ENCODE measurements at places on chromosomes 13 and 19.

GRCh38 chr19:3125900-3126524 lies 9.8 kb upstream of the GNA15 start:
- DNase-seq, result peak; percentile 62

DNA sequence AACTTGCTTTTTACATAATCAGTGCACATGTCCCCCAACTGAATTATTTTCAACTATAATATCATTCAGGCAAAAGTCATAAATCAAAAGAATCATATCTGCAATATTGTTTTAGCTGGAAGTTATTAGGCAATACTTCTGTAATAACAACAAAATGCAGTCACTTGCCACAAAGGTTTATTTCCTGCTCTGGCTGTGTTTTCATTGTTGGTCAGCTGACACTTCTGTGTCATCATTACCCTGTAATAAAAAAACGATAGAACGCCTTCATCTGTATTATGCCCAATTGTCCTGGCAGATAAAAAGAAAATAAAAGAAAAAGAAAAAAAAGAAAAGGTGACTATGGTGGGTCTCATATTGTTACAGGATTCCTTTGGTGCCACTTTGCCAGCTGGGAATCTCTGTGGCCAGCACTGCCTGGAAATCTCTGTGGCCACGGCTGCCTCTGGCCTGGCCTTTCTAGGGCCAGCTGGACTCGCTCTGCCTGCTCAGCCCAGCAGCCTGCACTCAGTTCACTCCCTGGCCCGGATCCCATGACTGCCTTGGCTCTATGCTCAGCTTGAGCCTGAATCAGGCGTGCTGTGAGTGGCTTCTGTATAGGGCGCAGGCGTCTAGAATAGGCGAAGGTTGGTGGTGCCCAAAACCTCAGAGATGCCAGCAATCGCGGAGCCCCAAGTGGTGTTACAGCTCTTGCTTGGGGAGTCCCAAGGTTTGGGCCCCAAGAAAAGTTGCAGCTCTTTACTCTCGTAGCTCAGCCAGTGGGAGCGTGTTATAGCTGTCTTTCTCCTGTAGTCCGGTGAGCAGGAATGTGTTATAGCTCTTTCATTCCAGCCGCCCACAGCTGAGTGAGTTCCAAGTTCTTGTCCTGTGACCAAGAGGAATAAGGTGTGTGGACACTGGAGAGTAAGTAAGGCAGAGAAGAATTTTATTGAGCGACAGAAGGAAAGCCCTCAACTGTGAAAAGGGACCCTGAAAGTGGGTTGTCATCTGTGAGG lies 1227.1 kb downstream of the SLITRK1 start:
- no peak for DNase-seq

- no peak for DNase-seq
These were observed 7.2 kb upstream of the SLC35E1 start for GRCh38 chr19:16579381-16579780.

- DNase-seq, result no peak
These were observed 14.1 kb downstream of the KRTDAP start for GRCh38 chr19:35476149-35476548.
